ENCODE measurements at places on chromosomes 7 and 10. TPM values are rescaled to one million over a fixed set of nuclear protein-coding genes. Genes with fewer than 3 reads are reported as not detected.
A peak's percentile ranks its signal among the peaks of the same experiment; 100 is the strongest.

- DNase-seq = peak; percentile 20
These were observed 48.3 kb upstream of the RPA3 start for GRCh38 chr7:7766671-7767070.

GRCh38 chr10:74058071-74058470 is 60.2 kb downstream of the VCL start:
- DNase-seq = no peak

- DNase-seq = no peak
These were observed 751.1 kb downstream of the GRM8 start for GRCh38 chr7:126501617-126502016.

DNA sequence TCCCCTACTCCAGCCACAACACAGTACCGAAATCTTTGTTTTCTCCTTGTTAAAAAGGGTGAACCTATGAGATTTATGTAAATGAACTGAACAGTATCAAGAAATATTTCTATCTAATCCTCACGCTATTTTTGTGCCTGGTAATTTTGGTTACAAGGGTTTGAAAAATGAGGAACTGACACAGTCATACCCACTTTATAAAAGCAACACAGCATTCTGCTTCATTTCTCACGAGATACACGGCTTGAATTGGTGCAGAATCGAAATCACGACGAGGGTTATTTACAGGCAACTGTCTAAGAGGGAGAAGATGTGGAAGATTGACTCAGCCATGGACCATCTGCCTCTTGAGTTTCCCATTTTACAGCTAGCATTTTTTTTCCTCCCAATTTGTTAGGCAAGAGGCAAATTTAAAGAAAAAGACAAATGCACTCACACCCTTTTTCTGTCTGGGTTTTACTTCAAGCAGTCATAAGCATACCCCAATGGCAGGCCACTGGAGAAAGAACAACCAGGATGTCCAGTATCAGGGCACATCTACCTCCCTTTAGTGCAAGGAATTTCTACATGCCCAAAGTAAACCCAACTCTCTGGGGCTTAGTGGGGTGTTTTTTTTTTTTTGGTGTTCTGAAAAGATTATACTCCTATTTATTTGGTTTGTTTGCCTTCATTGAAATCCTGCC is 108.1 kb downstream of the ITGB8 start:
- no peak for DNase-seq

GRCh38 chr10:63554657-63555056 is 33.5 kb downstream of the REEP3 start:
- DNase-seq = no peak

- no peak for DNase-seq
These were observed 71.2 kb downstream of the WNT2 start for GRCh38 chr7:117251687-117252086.

DNA sequence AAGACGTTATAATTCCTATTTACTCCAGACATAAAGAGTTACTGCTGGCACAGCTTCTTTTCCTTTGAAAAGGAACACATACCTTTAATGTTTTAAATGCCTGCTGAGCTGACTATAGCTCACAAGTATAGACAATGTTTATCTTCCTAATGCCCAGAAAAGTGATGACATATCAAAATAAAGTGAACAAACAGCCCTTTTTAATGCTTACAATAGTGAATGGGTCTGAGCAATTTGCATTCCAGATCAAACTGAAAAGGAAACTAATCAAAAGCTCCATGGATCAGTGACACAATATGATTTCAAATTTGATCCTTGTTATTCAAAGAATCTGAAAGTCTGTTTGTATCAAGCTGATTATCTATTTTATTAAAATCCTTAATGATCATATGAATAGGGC is 233.6 kb upstream of the SEMA3E start:
- DNase-seq = no peak

DNA sequence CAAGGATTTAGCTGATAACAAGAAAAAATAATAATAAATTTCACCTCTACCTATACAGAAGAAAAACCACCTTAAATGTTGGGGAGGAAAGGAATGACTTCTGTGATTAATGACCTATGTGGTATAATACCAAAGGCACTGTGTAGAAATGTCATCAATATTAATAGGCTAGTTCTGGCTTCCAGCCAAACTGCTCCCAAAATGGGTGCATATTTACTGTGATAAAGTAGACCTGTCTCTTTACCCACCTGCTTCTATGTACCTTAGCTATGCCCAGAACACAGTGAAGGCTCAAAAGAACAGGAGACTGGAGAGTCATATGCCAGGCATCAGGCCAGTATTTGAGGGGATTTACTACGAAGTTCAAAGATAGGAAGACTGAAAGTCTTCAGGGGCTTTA is 76.0 kb downstream of the ATE1 start:
- DNase-seq = no peak

- DNase-seq = peak; percentile 78
These were observed 161.2 kb downstream of the TAX1BP1 start for GRCh38 chr7:27901028-27901760.

GRCh38 chr7:9149499-9150082 is 716.2 kb downstream of the NXPH1 start:
- DNase-seq = no peak

GRCh38 chr10:101770331-101771215 is 5.3 kb downstream of the FGF8 start:
- DNase-seq = no peak

DNA sequence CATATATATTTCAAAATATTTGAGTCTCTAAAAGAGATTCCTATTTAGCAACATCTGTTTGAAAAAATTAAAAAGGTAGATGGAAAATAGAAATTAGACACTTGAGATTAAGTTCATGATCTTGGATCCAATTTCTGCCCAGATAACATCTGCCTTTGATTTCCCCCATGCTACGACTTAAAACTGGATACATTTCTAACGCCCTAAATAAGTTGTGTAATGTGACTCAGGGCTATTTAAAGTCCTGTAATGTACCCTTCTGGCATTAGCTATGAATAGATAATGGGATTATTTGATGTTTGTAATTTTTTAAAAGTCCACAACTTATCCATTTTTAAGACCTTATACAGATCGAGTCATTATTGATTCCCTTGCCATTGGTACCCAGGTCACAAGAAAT is 23.4 kb downstream of the CFAP43 start:
- no peak for DNase-seq

The AKR1C8 gene
- not detected for polyA plus RNA-seq

The CC2D2B gene
- polyA plus RNA-seq = 0.70 TPM

The LIPM gene
- polyA plus RNA-seq = not detected

The SLC26A5 gene
- polyA plus RNA-seq = 0.31 TPM

The EVX1 gene
- not detected for polyA plus RNA-seq

The VSTM4 gene
- 51.5 TPM for polyA plus RNA-seq

The HOXA6 gene
- polyA plus RNA-seq = 6.7 TPM

Data from muscle of leg (tissue), 16 donors.